Epithelial cell of esophagus (primary cell): ENCODE measurements at places on chromosomes 6 and 20.

GRCh38 chr6:24838994-24839393, 40.3 kb upstream of the ARMH2 start:
- no peak for DNase-seq

- no peak for DNase-seq
Measured at GRCh38 chr6:22150368-22151035, 146.3 kb downstream of the PRL start.

DNA sequence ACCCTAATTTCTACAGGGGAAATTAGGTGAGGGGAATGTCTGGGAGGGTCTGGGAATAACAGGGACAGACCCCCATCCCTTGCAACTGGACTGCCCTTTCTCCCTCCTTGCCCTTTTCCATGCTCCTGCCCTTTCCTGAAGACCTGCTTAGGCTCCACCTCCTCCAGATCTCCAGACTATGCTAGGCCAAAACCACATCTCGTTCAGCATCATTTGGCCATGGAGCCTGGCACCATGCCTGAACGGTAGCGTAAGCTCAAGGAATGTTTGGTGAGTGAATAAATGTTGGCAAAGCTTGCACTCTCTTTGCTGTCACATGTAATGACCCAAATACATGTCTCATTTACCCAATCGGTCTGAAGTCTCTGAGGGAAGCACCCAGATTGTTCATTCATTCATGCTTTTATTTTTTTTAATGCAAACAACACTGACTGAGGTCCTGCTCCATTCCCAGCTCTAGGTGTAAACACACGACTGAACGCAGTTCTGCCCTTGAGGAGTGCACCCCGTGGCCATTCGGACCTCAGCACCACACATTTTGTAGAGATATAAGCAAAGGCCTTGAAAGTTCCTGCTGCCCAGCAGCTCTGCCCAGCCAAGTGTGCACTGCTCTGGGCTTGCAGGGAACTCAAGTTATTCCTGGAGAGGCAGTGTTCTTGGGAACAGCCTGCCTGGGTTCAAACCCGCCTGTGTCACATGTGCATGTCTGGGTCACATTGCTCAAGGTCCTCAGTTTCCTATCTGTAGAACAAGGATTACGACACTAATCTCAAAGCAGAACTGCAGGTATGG, 1.1 kb upstream of the GRM4 start:
- peak; percentile 42 for DNase-seq

DNA sequence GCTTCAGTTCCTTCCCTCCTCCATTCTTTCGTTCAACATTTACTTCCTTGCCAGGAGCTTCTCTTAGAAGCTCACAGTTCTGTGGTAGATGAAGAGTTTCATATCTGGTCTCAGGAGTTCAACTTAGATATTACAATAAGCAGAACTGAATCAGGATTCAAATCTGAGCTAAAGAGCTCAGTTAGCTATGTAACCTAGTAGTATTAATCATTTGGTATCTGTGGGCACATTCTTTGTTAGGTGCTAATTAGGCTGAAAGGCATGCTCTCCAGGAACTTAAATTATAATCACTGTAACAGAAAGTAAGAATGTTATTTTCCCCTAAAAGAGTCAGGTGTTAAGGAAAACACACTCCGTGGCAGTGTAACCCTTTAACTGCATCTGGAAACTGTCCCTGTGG, 8.4 kb downstream of the ZNF76 start:
- DNase-seq, result no peak

GRCh38 chr20:9711872-9712271, 127.0 kb downstream of the PAK5 start:
- no peak for DNase-seq
